COR-L47 (cell line): ENCODE measurements at places on chromosomes 5 and 9.

GRCh38 chr5:125198270-125198974 is 452.0 kb upstream of the ZNF608 start:
- DNase-seq = peak; percentile 94

DNA sequence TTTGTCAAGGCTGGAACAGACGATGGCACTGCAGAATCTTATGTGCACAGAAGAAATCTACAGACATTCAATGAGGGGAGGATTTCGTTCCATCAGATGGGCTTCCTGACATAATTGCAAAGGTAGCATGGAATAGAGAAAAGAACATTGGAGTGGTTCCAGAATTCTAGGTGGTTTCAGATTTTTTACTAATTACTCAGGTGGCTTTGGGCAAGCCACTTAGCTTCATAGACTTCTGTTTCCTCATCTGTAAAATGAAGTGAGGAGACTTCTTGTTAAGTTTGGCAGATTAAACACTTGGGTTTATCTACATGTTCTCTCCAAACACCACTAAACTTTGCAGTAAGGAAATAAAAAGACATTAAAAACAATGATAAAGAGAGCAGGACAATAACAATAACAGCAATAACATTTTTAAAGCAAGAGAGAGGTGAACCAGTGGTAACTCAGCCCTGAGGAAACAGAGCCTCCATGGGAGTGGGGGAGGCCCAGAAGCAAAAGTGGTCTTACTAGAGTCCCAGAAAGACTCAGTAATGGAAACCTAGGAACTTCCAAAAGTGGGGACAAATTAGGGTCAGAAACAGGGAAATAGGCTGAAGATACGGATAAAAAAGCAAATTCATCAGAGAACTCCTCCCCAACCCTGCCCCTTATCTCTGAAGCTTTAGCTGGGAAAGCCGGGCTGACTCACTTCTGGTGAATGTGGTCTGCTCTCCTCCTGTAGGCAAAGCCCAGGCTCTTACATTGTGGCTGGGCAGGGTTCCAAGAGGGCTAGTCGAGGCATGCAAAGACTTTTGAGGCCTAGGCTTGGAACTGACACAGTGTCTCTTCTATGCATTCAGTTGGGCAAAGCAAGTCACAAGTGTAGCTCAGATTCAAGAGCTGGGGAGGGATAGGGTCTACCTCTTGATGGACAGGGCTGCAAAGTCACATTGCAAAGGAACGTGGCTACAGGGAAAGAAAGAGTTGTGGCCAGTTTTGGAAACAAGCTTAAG is 11.8 kb upstream of the ACTBL2 start:
- peak; percentile 53 for DNase-seq

GRCh38 chr5:133425222-133425621 is 187.1 kb downstream of the FSTL4 start:
- peak; percentile 95 for DNase-seq

GRCh38 chr9:135526730-135527571 is 5.7 kb downstream of the LCN1 start:
- no peak for DNase-seq

GRCh38 chr5:112707187-112708102 is 30.2 kb upstream of the APC start:
- peak; percentile 97 for DNase-seq

GRCh38 chr5:126852841-126853271 is 75.9 kb downstream of the LMNB1 start:
- no peak for DNase-seq

- DNase-seq = peak; percentile 52
These were observed 28.7 kb upstream of the MEGF9 start for GRCh38 chr9:120742951-120743416.

GRCh38 chr5:138946241-138946623 is 71.1 kb upstream of the LRRTM2 start:
- DNase-seq = no peak

- no peak for DNase-seq
These were observed 2.4 kb upstream of the RXFP3 start for GRCh38 chr5:33933723-33934169.

DNA sequence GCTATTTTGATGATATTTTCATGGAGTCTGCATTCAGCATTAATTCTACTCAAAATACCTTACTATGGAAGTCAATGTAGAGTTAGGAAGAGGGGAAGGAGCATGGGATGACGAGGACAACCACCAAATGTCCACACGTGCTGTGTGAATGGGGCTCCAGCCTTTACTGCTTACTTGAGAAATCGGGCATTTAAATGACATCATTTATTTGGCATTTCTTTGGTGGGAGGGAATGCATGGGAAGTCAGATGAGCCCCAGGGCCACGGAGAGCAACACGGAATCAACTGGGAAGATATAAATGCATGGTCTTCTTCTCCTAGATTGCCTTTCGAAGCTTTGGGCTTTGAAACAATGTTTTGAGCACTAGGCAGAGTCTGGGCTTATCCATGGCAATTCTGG is 458.5 kb upstream of the KLF4 start:
- no peak for DNase-seq
